ENCODE measurements at places on chromosomes 11 and 22.

GRCh38 chr11:28536504-28537267, 428.5 kb downstream of the METTL15 start:
- no peaks in the 10 kb centered on the region for H3K36me3 ChIP-seq
- H3K27ac ChIP-seq: no peak overlapping the region
- no peak overlapping the region for H3K4me3 ChIP-seq
- peaks cover 7% of the 10 kb centered on the region for H3K4me1 ChIP-seq
- no peak for DNase-seq
- H3K27me3 ChIP-seq: no peaks in the 10 kb centered on the region

DNA sequence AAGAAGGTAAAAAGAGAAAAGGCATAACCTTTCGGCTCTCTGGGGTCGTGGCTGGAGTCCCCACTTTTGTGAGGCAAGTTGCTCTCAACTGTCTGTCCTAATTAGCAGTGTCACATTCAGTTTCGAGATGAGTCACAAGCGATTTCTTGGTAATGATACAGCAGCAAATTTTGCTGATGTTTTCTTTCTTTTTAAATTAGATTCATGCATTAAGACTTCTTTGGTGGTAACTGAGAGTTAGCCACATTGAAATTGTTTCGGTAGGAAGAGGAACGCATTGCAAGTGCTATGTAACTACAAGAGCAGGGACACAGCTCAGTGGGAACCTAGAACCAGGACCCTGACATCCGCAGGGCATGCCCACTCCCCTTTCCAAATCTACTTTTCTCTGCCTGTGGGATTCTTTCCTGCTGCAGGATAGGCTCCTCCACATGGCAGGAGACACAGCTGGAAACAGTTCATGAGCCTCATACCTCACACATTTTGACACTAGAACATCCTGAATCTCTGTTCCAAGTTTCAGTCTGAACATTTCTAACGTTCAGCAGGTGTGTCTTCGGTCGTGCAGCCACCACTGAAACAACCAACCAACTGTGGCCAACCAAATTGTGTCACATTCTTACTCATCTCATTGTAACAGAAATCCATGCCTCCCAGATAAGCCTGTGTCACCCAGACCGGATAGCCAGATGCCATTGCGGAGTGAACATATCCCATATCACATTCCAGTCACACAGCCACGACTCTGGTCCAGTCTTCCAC, 987.6 kb downstream of the NTM start:
- DNase-seq: no peak
- no peaks in the 10 kb centered on the region for H3K36me3 ChIP-seq
- H3K4me1 ChIP-seq: peaks cover 7% of the 10 kb centered on the region
- H3K27me3 ChIP-seq: no peaks in the 10 kb centered on the region

DNA sequence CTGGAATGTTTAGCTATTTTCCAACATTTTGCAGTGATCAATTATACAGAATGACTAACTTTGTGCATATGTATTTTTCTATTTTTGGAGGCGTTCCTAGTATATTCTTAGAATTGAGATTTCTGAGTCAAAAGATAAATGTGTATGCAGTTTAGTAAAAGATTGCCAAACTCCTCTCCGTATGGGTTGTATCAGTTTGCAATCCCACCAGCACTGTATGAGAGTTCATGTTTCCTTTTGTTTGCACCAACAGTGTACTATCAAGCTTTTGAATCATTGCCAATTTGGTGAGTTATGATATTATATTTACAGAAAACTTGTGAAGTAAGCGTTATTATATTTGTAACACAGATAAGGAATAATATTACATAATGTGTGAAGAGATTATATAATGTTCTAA, 658.7 kb downstream of the JRKL start:
- H3K4me1 ChIP-seq: no peaks in the 10 kb centered on the region
- no peak overlapping the region for H3K27ac ChIP-seq
- H3K27me3 ChIP-seq: no peaks in the 10 kb centered on the region
- no peak overlapping the region for H3K4me3 ChIP-seq

DNA sequence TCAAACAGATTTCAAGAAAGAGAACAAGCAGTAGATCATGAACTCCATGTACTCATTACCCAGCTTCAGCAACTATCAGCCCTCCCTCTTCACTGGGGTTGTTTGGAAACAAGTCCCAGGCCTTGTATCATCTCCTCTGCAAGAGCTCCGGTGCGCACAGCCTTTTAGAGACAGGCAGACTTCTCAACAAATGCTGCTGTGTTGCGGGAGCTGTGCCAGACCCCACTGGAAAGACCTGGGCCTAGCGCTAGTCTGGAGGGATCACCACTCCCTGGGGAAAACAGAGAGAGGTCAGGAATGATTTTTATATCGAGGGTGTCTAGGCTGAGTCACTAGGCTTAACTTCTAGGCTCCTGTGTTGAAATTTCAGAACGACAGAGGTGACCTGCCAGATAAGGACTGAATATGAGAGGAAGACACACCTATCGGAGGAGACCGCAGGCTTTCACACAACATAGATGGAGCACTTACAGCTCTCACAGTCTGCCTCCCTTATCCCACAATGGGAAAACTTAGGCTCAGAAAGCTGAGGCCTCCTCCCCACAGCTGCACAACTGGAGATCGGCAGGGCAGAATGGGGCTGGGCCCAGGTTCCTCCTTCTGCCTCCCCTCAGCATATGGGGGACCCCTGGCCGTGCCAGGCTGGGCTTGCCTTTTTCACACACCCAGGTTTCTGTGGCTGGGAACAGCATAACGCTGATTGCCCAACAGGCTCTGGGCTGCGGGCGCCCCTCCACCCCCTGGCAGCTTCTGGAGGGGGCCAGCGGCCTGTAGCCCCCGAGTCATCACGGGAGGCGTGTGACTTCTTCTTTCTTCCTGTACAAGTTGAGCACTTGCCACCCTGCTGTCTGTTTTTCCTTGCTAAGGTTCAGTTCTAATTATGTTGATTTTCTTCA, 86.0 kb downstream of the PKNOX2 start:
- H3K4me3 ChIP-seq: no peak overlapping the region
- peaks cover 8% of the 10 kb centered on the region for H3K27me3 ChIP-seq
- H3K27ac ChIP-seq: peak overlapping the region; percentile 19
- H3K4me1 ChIP-seq: peaks cover 28% of the 10 kb centered on the region

GRCh38 chr22:25142102-25142501, 57.6 kb upstream of the CRYBB3 start:
- no peaks in the 10 kb centered on the region for H3K36me3 ChIP-seq
- H3K27me3 ChIP-seq: no peaks in the 10 kb centered on the region
- H3K4me1 ChIP-seq: no peaks in the 10 kb centered on the region
- no peak overlapping the region for H3K4me3 ChIP-seq
- H3K27ac ChIP-seq: peak overlapping the region; percentile 57

All from neural crest cell (in vitro differentiated cells).